GM12864 (cell line): ENCODE measurements at places on chromosomes 6 and 20.

DNA sequence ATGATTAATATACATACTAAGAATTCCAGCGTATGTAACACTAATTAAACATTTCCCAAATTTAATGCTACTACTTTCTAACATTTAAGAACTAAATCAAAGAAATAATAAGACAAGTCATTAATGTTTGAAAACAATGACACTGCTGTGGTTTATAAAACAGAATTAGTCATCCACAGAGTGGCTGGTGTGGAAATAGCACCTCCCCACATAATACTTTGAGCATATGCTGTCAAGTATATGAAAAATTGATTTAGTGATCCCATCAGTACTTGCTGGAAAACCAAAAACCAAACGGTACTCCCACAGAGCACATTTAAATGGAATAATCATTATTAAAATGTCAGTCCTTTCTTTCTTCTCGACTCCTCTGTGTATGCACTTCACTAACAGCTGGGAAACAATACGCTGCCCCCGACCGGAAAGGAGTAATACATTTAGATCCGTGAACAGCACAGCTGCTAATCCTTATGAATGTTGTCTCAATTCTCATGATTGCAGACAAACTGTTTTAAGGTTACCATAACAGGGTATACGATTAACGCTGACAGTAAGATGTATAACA is 78.4 kb downstream of the PREP start:
- no peak for DNase-seq

DNA sequence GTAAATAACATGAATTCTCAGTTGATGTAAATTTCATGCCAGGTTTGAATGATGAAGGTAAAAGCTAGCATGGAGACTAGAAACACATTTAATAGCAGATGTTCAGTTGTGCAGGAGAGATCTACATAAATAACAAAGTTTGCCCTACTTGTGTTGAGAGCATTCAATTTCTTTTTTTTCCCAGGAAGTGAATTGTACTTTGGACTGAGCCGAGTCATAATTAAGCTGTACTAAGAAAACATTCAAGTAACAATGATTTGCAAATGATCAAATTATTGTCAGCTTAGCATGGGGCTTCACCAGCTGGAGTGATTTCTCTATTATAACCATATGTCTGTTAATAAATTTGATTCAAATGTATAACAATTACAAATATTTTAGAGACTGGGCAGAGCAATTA is 893.5 kb upstream of the MAP3K7 start:
- DNase-seq: no peak

DNA sequence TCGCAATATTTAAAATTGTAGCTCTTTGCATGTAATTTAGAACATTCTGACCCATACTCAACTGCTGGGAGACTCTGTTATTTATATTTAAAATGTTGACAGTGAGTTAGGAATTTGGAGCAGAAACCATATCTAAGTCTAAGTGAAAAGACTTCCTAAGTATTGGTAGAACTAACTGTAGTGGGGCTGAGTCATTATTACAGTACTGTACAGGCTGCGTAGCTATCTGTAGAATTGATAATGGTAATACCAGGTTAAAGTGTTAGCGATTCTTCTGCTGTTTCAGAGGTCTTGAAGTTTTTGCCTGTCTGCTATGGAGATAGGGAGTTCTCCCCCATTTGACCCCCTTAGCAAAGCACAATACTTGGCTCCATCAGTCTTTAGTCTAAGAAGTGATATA is 3.6 kb downstream of the TOP1 start:
- DNase-seq: no peak

- no peak for DNase-seq
Measured at GRCh38 chr20:37543828-37544227, 16.2 kb upstream of the BLCAP start.

- no peak for DNase-seq
Measured at GRCh38 chr20:824490-824889, 9.0 kb upstream of the FAM110A start.

DNA sequence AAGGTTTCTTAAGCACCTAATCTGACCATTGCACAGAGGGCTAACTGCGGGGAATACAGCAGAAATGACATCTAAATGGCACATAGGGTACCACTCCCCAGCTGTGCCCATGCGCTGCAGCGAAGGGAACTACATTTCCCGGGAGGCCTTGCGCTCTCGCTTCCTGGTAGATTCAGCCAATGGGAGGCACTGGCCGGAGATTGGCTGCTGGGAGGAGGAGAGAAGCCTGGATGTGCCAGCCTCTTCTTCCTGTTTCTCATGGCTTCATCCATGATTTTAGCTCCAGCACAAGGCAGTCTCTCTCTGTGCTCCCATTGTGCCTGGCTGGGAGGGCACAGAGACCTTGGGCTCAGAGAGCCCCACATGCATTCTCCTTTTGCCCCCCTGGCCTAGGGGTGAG is 101.7 kb upstream of the FOXA2 start:
- DNase-seq: no peak

GRCh38 chr6:84425971-84426705 is 198.7 kb upstream of the CEP162 start:
- no peak for DNase-seq

DNA sequence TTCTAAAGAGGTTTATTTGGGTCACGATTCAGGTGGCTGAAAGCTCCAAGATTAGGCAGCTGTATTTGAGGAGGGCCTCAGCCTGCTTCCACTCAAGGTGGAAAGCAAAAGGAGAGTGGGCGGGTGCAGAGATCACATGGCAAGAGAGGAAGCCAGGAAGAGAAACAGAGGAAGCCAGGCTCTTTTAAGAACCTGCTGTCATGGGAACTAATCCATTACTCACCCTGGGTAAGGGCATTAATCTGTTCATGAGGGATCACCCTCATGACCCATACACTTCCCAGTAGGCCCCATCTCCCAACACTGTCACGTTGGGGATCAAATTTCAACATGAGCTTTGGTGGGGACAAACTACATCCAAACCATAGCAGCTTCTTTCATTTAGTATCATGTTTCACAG is 53.9 kb downstream of the DHX35 start:
- no peak for DNase-seq

DNA sequence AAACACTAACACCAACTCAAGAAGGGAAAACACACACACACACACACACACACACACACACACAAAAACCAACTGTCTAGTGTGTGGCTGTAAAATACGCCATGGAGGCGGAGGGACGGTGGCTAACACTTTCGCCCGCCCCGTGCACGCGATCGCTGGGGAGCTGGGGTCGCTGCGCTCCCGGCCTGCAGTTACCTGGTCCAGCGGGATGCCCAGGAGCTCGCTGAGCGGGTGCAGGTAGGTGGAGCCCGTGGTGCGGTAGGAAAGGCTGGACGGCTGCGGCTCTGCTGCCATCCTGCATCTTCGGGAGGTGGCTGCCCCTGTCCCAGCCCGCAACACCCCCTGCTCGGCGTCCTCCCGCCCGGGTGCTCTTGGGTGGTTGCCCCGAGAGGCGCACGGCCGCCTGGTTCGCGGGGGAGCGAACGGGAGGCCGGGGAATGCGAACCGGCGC is 303 bp downstream of the MBOAT1 start:
- DNase-seq: no peak

DNA sequence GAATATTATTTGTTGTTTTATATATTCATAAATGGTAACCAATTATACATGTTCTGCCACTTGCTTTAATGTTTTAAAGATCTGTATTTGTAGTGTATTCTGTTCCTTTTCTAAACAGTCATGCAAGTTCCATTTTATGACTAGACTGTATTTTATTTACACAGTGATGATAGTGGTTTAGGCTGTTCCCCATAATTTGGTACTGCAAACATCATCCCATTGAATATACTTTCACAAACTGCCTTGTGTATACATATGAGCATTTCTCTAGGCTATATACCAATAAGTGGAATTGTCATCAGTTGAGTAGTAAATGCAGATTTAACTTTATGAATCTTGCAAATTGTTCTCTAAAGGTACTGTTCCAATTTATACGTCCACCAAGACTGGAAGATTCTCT is 738.0 kb downstream of the EPHA7 start:
- DNase-seq: no peak

GRCh38 chr20:4159765-4160490 is 144.6 kb upstream of the RNF24 start:
- no peak for DNase-seq

DNA sequence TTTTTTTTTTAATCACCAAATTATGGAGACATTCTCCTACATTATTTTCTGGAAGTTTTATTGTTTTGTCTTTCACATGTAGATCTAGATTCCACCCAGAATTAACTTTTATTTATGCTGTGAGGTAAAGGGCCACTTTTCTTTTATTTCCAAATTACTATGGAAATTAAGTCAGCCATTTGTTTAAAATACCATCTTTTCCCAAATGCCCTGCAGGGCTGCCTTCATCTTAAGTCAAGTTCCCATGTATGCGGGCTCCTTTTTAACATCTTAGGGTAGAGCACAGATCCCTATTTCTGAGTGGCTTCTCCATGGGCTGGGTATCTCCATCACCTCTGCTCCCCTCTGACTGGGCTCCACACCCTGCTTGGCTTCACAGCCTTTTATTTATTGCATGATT is 348.4 kb downstream of the SOX4 start:
- DNase-seq: no peak

DNA sequence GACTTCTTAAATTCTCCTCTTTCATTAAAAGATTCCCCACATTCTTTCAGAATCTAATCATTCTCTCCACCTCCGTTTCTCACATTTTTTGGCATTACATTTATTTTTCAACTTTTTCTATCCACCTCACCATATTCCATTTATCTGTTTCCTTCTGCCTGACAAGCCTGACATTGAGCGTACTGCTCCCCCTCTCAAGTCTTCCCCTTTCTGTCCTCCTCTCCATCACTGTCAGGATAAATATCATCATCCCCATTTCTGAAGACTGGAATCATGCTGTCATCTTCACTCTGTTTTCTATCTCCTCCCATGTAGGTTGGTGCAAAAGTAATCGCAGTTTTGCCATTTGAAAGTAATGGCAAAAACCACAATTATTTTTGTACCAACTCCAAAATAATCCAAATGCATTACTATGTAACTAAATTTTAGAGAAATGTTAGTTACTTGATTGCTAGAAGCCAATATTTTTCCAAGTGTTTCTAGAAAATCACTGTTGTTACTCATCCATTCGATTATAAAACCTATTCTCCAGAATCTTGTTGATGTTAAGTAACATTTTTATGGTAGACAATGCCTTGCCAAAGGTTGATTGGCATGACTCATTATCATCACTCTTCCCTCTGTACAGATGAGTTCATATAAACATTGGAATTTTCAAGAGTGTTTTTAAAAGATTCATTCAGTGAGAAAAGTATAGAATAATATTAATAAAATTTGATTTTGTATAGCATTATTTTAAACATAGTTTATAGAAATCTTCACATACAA is 292.3 kb upstream of the RNF217 start:
- no peak for DNase-seq

DNA sequence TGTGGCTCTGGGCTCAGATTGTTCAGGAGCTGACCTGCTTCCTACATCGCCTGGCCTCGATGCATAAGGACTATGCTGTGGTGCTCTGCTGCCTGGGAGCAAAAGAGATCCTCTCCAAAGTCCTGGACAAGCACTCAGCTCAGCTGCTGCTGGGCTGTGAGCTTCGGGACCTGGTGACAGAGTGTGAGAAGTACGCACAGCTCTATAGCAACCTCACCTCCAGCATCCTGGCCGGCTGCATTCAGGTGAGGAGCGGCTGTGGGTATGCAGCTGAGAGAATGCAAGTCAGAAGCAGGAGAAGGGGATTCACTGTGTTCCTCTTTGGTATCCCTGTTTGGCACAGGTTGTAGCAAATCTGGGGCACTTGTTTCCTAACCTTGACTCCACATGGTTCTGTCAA is 17.9 kb downstream of the CUL9 start:
- DNase-seq: no peak

DNA sequence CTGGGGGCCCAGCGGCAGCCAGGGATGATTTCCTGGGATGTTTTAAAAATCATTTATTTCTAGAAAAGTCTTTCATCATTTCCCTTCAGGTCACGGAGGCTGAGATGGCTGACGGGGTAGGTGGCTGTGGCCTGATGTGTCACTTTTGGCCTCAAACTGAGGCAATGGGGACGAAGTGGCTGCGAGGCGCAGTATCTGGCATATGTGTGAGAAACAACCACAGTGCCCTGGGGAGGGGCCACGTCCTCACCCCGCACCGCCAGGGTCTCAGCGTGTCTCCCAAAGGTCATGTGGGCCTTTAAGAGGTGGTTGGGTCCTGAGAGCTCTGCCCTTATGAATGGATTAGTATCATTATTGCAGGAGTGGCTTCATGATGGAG is 120.0 kb downstream of the CEBPB start:
- DNase-seq: no peak

DNA sequence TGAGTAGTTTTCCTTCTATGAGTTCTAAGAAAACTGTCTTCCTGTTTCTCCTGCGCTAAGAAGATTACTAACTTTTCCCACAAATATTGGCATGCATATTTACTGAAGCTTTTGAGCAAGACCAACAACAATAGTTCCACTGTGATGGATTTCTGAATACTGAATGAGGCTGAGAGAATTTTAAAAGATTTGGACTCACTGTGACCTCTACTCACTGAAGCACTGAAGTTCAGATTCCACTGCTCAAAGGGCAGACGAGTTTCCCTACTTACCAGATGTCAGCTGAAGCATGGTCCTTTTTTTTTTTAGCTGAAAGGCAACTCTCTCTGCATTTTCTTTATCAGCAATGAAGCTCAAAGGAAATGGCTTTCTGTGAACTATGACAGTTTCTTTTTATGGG is 718.5 kb downstream of the RFPL4B start:
- DNase-seq: no peak

DNA sequence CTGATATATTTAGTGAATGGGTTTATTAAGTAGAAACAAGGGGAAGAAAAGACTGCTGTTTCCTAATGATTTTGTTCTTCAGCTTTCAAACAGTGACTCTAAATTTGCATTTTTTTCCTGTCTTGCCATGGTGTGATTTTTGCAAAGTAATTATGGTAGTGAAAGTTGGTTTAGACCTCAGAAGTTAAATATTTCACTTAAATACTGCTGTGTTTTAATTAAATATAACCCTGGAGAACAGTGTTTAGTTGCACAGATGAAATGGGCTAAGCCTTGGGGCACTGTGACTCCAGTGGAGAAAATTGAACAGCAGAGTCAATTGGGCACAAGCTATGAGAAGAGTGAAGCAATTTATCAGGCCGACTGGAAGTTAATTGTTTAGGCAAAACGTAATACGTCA is 111.1 kb upstream of the MCHR2 start:
- DNase-seq: no peak

DNA sequence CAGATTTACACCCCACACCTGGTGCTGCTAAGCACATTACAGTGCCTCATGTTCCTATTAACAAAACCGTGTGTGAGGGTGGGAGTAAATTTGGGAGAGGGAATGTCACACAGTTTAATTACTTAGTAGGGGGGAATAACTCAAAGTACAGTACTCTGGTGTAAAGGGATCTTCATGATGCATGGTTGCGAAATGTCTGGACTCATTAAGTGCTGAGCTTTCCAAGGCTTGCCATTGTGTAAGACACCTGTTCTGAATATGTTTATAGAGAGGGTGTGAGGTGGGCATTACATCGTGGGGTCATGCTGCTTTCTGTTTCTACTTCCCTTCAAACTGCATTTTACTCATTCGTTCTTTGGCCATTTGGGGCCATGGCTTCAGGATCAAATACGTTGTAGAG is 181.2 kb downstream of the ADGRG6 start:
- no peak for DNase-seq
